ENCODE measurements at places on chromosomes 1 and 21.

- DNase-seq, result no peak
These were observed 3.1 kb upstream of the SLC16A4 start for GRCh38 chr1:110393691-110394492.

- no peak for DNase-seq
These were observed 3.9 kb downstream of the ZBTB8B start for GRCh38 chr1:32468791-32469190.

DNA sequence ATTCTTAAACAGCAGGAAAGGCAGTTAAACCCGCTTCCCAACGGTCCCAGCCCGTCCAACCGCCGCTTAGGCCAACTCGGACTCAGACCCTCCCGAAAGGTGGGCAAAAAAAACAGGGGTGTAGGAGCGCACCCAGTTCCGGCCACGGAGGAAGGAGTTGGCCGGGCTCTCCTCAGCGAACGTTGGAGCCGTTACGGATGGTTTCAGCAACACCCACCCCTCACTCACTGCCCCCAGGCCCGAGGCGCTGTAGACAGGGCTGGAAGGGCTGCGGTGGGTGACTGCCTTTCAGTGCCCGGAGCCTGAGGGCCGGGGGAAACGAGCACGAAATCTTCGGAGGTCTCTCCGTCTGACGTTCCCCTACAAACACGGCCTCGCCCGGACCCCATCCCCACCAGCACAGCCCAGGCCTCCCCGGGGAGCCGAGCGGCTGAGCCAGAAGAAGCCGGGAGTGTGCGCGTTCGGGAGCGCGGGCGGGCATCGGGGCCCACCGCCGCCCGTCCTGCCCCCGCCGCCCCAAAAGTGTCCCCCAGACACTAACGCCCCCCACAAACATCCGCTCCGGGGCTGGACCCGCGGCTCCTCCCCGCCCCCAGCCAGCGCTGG is 1.3 kb downstream of the KDM5B start:
- DNase-seq, result no peak

- peak; percentile 40 for DNase-seq
These were observed 3.8 kb downstream of the LCA5L start for GRCh38 chr21:39441502-39442475.
